ENCODE measurements at places on chromosomes 1 and 21.

DNA sequence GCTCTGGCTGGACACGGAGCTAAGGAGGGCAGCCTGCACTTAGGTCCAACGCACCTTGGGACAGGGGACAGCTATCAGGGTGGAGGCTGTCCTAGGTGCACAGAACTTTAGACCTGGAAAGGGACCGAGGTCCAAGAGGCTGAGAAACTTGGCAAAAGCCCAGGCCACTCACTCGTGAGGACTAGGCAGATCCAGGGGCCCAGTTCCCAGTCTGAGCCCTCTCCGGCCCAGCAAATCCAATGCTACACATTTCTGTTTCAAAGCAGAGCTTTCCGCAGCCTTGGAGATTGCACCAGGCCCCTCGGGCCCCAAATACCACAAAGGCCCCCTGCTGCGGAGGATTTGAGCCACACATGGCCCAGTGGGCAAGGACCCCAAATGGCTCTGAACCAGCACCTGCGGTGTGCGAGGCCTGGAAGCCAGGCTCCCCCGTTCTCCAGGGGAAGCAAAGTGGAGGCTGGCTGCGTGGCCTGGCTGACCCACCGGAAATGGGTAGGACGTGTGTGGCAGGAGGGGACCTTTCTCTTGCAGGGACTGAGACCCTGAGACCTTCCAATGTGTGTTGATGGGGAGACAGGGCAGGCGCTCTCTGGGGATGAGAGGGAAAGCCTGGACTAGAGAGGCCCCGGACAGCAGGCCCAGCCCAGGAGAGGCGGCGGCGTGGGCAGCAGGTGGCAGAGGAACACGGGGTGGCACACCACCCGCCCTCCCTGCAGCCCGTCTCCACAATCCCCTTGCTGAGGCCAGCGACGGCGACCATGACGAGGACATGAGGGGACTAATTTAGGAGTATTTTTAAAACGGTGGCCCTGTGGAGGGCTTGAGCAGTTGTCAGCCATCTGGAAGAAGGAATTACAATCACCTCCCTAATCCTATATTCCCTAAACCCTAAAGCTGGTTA, 118.7 kb downstream of the CASZ1 start:
- no peak for DNase-seq

DNA sequence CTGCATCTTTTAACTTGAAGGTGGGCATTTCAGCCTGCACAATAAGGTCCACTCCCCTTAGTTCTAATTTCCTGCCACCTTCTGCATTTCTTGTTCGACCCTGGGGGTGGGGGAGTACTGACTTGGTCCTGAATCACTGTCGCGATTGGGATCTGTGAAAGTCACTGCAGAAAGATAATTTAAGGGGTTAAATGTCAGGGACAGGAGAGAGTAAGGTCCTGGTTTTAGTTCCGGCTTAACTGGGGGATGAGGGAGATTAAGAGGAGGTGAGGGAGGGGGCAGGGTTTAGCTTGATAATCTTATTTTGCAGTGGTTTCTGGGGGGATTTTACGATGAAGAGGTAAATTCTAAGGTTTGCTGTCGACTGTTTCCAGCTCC, 128.1 kb downstream of the MRPS6 start:
- DNase-seq, result no peak

DNA sequence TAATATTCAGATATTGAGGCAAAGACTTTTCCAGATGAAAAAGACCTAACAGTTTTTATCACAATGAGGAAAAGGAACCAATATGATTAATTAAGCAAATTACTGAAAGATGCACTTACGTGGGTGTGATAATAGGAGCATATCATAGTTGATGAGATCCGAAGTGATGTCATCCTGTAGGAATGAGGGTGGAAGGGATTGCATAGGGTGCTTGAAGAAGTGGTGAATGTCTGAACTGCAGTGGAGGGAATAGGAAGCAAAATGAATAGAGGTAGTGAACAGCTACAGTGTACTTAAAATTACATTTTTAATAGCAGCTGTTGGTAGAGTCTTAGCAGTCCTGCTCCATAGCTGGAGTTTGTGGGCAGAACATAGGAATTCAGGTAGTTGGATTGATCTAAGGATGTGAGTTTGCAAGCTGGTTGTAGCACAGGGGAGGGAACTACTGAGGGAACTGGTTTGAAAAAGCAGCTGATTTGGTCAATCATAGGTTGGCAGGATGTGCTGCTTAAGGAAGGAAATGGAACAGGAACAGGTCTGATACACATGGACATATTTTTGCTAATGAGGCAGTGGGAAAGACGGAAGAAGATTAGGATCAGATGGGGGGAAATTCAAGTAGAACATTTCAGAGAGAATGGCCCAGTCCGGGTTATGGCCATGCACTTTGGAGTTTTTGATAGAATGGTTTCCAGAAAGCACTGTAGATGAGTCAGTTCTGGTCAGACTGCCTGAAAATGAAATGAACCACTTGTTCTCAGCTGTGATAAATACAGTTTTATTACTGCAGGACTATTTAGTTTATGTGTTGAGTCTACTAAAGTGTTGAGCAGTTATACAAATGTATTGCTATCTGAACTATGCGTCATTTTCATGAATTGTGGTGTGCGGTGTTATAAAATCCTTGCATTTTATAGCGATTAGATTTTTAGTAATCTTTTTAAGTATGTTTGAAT, 155.8 kb downstream of the RYR2 start:
- no peak for DNase-seq

- DNase-seq, result no peak
Measured at GRCh38 chr1:201348211-201348566, 29.3 kb downstream of the TNNT2 start.

DNA sequence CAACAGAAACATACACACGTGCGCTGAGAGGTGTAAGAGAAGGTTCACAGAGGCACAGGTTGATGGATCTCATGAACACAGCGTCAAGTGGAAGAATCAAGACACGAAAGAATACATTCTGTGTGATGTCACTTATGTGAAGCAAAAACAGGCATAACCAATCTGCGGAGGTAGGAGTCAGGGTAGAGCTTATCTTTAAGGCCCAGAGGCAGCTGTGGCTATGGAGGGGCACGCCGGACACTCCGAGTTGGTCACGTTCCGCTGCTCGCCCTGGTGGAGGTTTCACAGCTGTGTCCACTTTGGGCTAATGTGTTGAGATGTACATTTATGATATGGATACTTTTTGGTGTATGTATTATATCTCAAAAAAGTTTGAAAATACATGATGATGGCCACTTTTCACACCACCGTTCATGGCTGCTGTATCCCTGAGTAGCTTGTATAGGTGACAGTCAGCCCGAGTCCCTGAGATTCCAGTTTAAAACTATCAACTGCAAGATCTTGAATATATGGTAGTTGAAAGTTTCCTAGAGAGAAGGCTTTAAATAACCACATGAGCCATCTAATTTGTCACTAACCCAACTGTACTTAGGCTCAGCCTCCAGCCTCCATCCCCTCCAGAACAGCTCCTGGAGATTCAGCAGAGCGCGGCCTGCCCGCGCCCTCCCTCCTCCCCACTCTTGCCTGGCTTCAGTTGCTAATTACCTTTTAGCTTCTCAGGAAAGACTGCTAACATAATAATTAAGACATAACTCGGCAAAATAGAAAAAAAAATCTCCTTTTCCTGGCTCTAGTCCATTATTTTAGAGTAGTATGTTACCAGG, 6.7 kb upstream of the ADARB1 start:
- DNase-seq, result no peak

GRCh38 chr1:224114787-224115175, 870 bp downstream of the FBXO28 start:
- DNase-seq, result no peak

GRCh38 chr1:239930686-239931262, 160.9 kb upstream of the FMN2 start:
- DNase-seq, result no peak

DNA sequence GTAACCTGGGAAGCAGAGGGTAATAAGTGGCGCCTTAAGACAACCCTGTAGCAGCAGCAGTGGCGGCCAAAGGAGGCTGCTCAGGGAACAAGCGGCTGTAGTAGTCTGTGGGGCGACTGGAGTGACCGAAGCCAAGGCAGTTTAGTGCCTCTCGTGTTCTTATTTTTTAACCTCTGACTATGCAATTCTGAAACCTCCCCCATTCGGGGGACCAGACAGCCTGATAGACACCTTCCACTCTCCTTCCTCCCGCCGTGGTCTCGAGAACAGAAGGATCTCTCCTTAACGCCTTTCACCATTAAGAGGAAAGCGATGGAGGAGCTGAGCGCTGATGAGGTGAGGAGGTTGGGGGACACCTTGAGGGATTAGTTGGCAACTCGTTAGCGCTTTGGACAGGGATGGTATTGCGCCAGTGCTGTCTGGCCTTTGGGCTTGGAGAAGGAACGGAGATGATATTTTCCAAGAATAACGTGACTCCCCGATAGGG, 644 bp downstream of the UBE4B start:
- DNase-seq, result no peak

DNA sequence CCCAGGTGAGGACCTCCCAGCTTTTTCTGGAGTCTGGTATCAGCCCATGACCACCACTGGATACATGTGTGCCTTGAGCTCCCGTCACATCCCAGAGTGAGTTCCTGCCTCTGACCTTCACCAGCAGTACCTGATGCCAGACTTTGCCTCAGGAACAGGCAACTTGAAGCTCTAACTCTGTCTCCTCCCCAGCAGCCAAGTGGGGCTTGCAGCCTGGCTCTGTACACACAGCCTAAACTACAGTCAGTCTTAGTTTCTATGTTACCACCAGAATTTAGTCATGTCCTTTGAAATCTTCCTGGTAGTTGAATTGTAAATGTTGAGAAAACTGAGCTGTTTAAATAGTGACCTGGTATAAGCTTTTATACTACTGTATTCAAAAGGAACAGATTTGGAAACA, 206.5 kb downstream of the LRRC40 start:
- DNase-seq, result no peak

DNA sequence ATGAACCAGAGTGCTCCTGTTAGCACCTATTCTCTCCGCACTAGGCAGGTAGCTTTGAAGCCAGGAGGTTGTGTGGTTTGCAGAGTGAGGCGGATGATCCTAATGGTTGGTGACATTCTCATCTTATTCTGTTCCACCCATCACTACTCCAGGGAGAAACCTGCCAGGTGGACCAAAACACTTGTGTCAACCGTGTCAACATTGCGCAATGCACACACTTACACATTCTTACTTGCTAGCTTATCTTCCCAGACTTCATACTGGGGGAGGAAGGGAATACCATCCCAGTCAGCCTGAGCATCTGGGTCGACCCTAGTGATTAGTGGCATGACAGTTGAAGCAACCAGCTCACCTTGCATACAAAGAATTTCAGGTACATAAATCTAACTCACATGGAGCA, 236.9 kb downstream of the RPS6KC1 start:
- DNase-seq, result no peak

- DNase-seq, result no peak
Measured at GRCh38 chr1:220579317-220579716, 51.4 kb downstream of the MARK1 start.

DNA sequence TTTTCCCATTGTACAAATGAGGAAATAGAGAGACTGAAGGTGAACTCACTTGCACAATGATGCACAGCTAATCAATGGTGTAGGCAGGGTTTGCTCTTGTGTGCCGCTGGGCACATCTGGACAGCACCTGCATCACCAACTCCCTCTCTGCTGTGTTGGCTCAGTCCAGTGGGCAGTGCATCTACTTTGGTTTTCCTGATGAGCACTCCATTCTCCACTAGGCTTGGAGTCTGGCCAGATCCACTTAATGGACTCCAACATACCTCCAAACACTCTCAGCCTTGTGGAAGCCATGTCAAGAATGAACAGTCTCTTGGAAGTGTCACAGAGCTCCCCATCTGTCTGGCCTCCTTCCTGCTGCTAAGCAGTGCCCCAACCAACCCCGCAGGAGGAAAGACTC, 152.2 kb downstream of the HIVEP3 start:
- DNase-seq, result no peak

DNA sequence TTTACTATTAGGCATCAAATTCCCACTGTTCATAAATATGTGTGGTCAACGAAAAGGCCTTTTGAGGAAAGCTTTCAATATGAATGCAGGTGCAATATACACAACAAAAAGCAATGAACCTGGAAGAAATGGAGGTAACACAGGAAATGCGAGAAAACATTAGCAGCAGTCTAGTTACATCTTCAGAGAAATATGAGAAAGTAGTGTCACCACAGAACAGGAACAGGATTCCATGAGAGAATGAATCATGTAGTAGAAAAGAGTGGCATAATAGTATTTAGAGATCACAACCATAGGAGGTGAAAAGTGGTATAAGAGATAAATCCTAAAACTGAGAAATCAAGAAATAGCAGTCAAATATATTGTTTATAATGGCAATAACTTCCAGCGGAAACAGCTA, 103.7 kb downstream of the AK5 start:
- DNase-seq, result no peak

GRCh38 chr1:90357995-90358394, 359.1 kb downstream of the BARHL2 start:
- no peak for DNase-seq

DNA sequence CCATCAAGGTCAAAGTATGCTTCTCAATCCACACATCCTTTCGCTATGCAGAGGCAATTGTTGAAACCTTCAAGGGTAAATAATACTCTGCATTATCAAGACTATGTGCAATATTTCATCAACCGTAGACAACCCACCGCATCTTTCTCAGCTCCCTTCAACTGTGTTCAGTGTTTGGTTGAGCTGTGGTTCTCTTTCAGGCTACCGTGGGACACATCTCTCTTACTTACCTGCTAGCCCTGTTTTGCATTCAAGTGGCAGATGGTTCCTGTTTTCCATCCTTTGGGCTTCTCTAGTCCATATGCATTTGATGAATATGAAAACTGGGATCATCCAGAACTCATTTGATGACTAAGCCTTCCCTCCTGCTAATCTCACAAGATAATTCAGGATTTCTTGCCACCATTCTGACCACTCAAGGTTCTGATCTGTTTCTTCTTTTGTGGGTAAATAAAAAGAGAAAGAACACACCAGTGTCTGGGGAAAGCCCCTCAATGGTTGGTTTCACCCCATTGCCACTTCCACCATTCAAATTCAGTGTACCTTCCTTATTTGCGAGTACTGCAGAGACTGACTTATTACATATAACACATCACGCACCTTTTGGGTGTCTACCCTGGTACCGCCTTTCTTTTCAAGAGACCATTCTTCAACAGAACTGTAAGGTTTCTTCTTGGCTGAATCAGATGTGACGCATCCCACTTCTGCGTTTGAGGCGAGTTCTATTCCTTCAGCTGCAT, 61.7 kb downstream of the BACE2 start:
- DNase-seq, result no peak

DNA sequence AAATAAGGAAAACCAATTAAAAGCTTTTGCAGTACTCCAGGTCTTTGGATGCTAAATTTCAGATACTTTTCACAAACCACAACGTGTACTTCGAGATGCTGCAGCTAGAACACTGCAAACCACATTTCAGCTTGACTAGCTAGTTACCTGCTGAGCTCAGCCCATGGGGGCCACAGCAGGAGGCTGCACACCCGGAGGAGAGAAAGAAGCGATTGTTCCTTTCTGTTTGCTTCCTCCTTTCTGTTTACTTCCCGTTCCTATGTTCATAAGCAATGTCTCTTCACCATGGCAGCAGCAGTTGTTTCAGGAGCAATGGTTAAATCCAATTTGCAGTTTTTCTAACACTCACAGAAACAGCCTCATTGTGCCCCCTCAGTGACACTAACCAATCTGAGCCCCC, 225.6 kb upstream of the FGGY start:
- DNase-seq, result no peak
